ENCODE measurements at places on chromosomes 3 and 15.

DNA sequence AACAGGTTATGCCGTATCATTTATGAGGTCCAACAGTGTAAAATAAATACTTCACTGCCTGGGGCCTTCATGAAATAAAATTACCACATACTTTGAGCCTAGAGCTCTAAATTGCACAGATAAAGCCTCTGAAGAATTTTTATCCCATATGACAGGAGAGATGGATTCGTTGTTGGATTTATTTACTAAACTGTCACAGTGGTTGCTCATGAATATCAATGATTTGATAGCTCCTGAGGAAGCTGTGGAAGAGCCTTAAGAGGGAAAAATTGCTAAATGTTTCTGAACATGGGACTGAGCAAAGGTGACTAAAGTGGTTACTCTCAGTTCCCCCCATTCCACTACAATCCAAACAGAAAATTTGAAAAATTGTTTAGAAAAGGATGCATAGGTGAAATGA, 558.9 kb upstream of the IL12A start:
- no peak for DNase-seq

DNA sequence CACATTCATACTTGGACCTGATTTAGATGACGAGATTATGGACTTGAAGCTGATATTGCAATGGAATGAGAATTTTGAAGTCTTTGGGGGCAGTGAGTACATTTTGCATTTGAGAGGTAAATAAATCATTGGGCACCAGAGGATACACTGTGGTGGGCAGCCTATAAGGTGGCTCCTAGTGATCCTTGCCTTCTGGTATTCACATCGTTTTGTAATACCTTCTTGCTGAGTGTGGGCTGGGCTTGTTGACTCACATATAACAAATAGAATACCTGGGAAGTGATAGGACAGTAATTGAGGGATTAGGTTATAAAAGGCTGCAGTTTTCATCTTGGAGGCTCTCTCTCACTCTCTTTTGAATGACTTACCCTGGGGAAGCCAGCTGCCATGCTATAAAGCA, 605.5 kb upstream of the KCNMB2 start:
- no peak for DNase-seq

DNA sequence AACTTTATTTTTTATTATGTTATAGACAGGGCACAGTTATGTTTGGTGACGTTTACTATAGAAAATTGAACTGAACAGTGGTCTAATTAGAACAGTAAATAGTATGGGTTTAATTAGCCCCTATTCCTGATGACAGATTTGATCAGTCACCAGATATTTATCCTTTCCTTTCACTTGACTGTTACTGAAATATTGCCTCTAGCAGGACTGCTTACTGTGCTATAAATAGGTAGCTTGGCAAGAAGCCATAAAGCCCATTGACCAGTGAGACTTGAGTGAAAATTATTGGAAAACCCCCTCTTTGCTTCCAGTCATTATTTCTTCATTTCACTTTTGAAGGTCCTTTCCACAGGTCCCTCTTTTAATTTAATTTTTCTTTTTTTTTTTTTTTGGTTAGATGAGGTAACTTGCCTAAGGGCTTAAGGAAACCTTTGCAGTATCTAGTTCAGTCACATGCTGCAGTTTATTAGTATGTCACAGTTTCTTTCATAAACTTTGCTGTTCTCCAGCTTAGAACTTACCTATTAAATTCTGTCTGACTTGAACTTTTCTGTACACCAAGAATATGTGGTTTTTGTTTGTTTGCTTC, 115.6 kb downstream of the ADAMTSL3 start:
- peak; percentile 28 for DNase-seq

- DNase-seq: peak; percentile 10
These were observed 54.4 kb upstream of the KIF23 start for GRCh38 chr15:69359722-69360121.

- no peak for DNase-seq
These were observed 47.5 kb downstream of the ARMC8 start for GRCh38 chr3:138234401-138235179.

GRCh38 chr3:147816752-147817151, 407.6 kb downstream of the ZIC1 start:
- no peak for DNase-seq

DNA sequence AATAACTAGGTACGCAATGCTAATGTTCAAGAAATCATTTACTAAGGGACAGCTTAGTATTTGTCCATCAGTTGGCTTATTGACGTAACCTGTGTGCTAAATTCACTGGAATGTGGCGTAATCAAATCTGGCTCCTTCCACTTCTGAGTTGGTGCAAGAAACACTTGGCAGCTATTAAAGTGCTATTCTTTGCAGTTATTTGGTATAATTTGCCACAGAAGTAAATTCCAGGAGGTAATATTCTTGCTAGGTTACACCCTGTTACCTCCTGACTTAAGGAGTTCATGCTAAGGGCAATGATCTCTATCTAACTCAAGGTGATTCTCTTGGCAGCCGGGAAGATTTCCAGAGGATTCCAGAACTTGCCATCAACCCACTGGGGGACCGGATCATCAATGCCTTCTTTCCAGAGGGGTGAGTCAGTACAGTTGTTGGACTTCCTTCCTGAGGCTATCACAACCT, 25.5 kb downstream of the CHP1 start:
- DNase-seq: no peak

- no peak for DNase-seq
These were observed 94.1 kb downstream of the VGLL4 start for GRCh38 chr3:11549580-11550140.

DNA sequence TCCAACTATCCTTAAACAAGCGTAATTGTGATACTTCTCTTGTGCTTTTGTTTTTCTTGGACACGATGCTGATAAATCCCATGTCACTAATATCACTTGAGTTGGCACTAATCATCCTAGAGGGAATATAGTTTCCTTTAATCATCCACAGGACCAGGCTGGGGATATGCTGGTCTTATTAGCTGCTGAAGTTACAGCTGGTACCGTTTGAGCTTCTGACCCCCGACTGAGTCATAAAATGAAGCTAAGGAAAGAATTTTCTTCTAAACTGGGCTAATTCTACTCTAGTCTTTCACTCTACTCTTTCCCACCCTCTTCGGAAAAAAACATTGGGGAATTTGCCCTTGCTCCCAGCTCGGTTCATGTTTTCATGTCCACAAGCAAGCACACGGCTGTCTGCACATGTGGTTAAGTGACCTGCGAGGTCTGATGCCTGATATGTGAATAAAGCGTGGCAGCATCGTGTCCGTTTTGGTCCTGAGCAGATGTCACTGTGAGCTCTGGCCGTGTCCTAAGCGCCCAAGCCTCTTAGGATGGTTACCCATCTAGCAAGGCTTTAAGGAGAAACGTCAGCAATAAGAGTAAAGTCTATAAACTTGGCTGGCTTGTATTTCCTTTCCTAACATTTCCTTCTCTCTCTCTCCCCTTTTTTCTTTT, 223.7 kb downstream of the ITPR1 start:
- DNase-seq: no peak

- no peak for DNase-seq
These were observed 128.5 kb downstream of the LMLN start for GRCh38 chr3:198088421-198088955.

DNA sequence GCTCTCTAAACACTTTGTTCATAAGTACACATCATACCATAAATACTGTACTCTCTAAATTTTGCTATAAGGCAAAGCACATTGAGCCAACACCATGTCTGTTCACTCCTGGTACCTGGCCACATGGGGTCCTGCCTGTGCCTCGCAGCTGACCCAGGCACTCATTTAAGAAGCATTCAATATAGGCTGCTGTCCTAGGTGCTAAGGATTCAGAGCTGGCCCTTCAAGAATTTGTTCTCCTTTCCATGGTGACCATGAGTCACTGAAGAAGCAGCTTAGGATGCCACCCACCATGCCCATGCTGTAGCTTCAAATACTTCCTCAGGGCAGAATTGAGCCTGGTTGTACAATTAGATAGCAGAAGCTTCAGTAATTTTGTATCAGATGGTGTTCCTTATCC, 119.2 kb upstream of the ZBED2 start:
- DNase-seq: no peak

DNA sequence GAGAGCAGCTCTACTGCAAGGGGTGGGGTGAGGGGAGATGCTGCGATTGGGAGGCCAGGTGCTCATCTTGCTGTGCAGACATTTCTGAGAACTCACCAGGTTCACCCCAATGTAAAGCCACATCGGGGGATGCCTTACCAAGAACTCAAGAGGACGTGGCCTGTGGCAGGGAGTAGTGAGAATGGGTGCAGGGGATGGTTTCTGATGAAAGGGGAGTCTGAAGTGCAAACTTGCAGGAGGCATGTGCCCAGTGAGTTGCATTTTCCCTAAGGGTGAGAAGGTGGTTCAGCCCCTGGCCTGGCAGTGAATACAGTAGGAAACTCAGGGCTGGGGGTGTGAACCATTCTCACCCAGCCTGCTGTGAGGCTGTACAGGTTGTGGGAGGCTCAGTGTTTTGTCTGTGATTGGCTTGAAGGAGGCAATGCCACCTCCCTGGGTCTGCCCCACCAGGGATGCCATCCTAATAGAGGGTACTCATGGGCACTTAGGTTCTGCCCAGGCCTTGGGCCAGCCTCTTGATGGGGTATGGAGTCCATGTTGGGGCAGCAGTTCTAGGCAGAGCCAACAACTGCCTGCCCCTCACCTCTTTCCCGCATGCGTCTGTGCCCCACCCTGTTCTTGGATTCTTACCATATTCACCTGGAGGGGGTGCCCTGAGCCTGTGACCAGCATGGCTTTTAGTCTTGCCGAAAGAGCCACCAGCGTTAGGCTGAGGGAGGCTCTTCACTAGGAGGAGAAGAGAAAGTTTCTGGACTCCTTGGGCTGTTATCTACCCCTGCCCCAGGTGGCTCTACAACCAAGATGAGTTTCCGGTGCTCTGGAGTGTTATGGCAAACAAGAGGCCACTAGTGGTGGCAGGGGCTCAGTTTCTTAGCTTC, 4.5 kb downstream of the HEMK1 start:
- DNase-seq: no peak

GRCh38 chr3:186683979-186684378, 18.2 kb downstream of the HRG start:
- no peak for DNase-seq

GRCh38 chr3:120688121-120688520, 6.1 kb upstream of the HGD start:
- DNase-seq: no peak

DNA sequence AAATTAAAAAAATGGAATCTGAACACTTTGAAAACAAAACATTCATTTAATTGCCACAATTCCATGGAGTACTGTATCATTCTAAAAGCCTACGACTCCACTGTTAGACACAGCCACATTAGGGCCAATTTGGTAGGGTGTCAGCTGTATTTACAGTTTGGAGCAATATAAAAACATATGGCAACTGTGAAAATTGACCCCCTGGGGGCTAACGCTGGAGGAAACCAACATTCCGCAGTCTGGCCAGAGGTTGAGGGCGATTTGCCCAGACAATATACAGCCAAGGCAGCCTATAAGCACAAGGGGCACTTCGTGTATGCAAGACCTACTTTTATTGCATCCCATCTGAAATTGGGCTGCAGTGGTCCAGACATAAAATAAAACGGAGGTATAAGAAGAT, 476.5 kb upstream of the WNT5A start:
- DNase-seq: no peak

GRCh38 chr3:12818773-12819172, 22.3 kb downstream of the CAND2 start:
- DNase-seq: no peak

DNA sequence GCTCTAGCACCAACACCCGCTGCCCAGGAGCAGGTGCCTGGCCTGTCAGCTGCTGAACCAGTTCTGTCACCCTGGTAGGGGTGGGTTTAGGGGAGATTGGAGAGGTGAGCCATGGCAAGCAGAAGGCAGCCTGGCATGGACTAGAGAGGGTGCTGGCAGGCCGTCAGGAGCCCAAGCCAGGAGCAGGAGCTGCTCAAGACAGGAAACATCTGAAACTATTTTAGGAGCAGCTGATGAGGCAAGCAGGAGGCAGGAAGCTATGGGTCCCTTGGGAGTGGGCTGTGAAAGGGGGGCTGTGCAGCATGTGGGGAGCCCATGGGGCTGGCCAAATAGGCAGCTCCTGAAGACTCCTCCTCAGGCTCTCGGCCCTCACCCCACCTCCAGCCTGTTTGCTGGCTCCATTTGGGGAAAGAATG, 2.3 kb downstream of the INKA1 start:
- no peak for DNase-seq

- no peak for DNase-seq
These were observed 416.6 kb upstream of the NECTIN3 start for GRCh38 chr3:110654843-110655502.

GRCh38 chr3:141384575-141384974, 16.3 kb downstream of the ZBTB38 start:
- peak; percentile 27 for DNase-seq

DNA sequence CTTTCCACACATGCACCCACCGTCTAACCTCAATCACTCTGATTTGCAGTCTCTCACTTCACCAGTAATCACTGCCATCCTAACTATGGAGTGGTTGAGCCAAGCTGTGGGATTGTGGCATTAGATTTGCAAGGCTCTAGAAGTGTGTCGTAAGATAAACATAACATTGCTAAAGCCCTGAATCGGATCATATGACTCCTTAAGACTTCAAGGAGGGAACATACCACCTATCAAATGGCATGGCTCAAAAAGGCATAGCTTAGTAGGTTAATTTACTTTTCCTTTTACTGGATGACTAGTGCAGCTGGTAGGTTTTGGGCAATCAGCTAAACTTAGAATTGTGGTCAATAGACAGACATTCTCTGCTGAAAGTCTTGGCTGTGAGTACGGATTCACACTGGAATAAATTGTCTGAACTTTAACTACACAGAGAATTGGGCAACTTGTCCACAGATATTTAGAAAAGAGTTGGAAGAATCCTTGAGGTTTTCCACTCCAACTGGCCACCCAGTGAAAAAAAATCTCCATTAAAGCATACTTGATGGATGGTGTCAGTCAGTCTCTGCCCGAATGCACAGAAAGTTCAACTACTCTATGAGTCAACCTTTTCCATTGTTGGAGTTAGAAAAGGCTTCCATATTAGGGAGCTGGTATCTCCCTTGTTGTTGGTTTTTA, 476.7 kb upstream of the CBLB start:
- DNase-seq: peak; percentile 73

- no peak for DNase-seq
These were observed 219.2 kb upstream of the ARHGEF26 start for GRCh38 chr3:153901991-153902390.

GRCh38 chr3:146166415-146166821, 5.4 kb upstream of the PLOD2 start:
- DNase-seq: peak; percentile 94
